Cerebellum (tissue), 4 donors: ENCODE measurements at places on chromosomes 11 and 22. TPM values are rescaled to one million over a fixed set of nuclear protein-coding genes. Genes with fewer than 3 reads are reported as not detected.

MGAT3 gene
- 26.0 TPM for total RNA-seq

MEI1 gene
- 0.73 TPM for total RNA-seq

CEND1 gene
- total RNA-seq: 6.3 TPM

OR9G4 gene
- not detected for total RNA-seq

THRSP gene
- 0.45 TPM for total RNA-seq

LRRC56 gene
- total RNA-seq: 1.5 TPM

TBC1D22A gene
- total RNA-seq: 8.2 TPM

CHRNA10 gene
- 1.8 TPM for total RNA-seq

PIWIL4 gene
- 3.6 TPM for total RNA-seq

FIBIN gene
- 13.4 TPM for total RNA-seq

HEPN1 gene
- total RNA-seq: not detected

GSTP1 gene
- 129 TPM for total RNA-seq

PHETA2 gene
- total RNA-seq: 1.8 TPM

LINC01488 gene
- not detected for total RNA-seq

DEAF1 gene
- total RNA-seq: 61.0 TPM

APOBEC3B gene
- not detected for total RNA-seq

GSTT2 gene
- not detected for total RNA-seq

GRAP2 gene
- total RNA-seq: 0.36 TPM

KRTAP5-9 gene
- not detected for total RNA-seq

PIM3 gene
- 9.2 TPM for total RNA-seq

NAA40 gene
- total RNA-seq: 24.7 TPM

SEC14L6 gene
- total RNA-seq: 2.0 TPM

LRRC32 gene
- total RNA-seq: 3.6 TPM

CDCA5 gene
- 4.5 TPM for total RNA-seq

LRP4 gene
- total RNA-seq: 21.2 TPM

TNNI2 gene
- total RNA-seq: not detected

OR8K5 gene
- total RNA-seq: not detected

OR8D1 gene
- total RNA-seq: not detected

ARHGAP20 gene
- total RNA-seq: 34.5 TPM

RHBDD3 gene
- total RNA-seq: 21.1 TPM

GAS2L1 gene
- 3.3 TPM for total RNA-seq

MOGAT2 gene
- 0.27 TPM for total RNA-seq

SLC25A17 gene
- total RNA-seq: 18.0 TPM

GAB4 gene
- total RNA-seq: not detected

SYCE3 gene
- not detected for total RNA-seq

CCDC116 gene
- total RNA-seq: 0.45 TPM

AQP11 gene
- total RNA-seq: 6.5 TPM

MB gene
- 0.82 TPM for total RNA-seq

SULT4A1 gene
- 29.7 TPM for total RNA-seq

KCNJ1 gene
- not detected for total RNA-seq

HBE1 gene
- total RNA-seq: 5.6 TPM

KDM4E gene
- total RNA-seq: not detected

OR8D4 gene
- total RNA-seq: 0.18 TPM

SOX10 gene
- total RNA-seq: 2.7 TPM

ASPHD2 gene
- total RNA-seq: 6.7 TPM

RBMXL2 gene
- 0.64 TPM for total RNA-seq
